GM12878 (cell line): ENCODE measurements at places on chromosomes 3 and 15. TPM values are rescaled to one million over a fixed set of nuclear protein-coding genes. Genes with fewer than 3 reads are reported as not detected.

FOXL2NB gene
- 0.05 TPM in 1 of 2 replicates, not detected in the other for total RNA-seq

UROC1 gene
- not detected in 2 replicates for total RNA-seq

A4GNT gene
- not detected in 2 replicates for total RNA-seq

HRG gene
- 0.13 and 0.21 TPM in 2 replicates for total RNA-seq

CFAP20DC gene
- total RNA-seq = 1.8 and 2.0 TPM in 2 replicates

GP5 gene
- 0.05 TPM in 1 of 2 replicates, not detected in the other for total RNA-seq

AMOTL2 gene
- total RNA-seq = 0.32 and 0.33 TPM in 2 replicates

HCLS1 gene
- 232 and 237 TPM in 2 replicates for total RNA-seq

SAMMSON gene
- total RNA-seq = not detected in 2 replicates

CMTM7 gene
- 12.5 and 13.7 TPM in 2 replicates for total RNA-seq

MEGF11 gene
- total RNA-seq = 0.33 and 0.64 TPM in 2 replicates

KLHL40 gene
- not detected in 2 replicates for total RNA-seq

ITIH1 gene
- 0.16 and 0.33 TPM in 2 replicates for total RNA-seq

DNA sequence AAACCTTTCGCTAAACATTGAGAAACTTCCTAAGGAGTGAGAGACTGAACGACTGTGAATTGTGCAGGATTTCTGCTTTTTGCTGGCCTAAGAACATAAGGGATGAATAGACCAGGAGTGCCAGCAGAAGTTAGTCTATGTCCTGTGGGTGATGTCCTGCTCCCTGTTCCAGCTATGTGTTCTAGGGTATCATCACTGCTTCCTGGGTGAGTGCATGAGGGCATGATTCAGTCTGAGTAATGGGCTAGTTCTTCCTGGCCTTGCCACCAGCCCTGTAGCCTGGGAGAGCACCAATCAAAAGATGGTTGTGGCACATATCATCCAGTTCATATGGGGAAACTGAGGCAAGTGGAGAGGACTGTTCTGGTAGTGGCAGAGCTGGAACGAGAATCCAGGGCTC is 153.9 kb upstream of the TPM1 start:
- no peaks in the 10 kb centered on the region for H3K36me3 ChIP-seq
- H3K27ac ChIP-seq = no peak overlapping the region
- H3K27me3 ChIP-seq = peaks cover 2% of the 10 kb centered on the region
- no peak for DNase-seq
- H3K4me3 ChIP-seq = no peak overlapping the region

- no peaks in the 10 kb centered on the region; the same call in 1 of the 2 replicates for H3K36me3 ChIP-seq
- H3K4me3 ChIP-seq = no peak overlapping the region
- peaks cover 50% of the 10 kb centered on the region for H3K4me1 ChIP-seq
- peak; percentile 87 for DNase-seq
These were observed 183.4 kb upstream of the TOPAZ1 start for GRCh38 chr3:44058022-44058867.

DNA sequence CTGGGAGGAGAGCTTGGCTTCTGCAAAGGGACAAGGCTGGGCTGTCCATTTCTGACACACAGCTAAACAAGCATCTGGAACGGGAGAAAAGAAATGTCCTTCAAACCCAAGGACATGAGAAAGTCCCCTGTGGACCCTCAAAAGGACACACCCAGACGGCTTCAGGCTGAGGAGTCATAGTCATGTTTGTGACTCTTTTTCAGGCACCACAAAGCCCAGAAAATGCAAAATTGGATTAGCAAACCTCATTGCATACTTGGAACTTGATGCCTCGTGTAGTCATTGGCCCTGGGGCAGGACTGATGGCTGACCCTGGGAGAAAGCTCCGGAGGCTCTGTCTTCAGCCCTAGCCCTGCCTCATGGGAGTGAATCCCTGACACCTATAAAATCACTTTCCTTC is 21.5 kb downstream of the FAM174B start:
- DNase-seq = no peak
- peaks cover 10% of the 10 kb centered on the region; the same call in 1 of the 2 replicates for H3K36me3 ChIP-seq
- peaks cover 36% of the 10 kb centered on the region for H3K4me1 ChIP-seq
- no peak overlapping the region for H3K27ac ChIP-seq

DNA sequence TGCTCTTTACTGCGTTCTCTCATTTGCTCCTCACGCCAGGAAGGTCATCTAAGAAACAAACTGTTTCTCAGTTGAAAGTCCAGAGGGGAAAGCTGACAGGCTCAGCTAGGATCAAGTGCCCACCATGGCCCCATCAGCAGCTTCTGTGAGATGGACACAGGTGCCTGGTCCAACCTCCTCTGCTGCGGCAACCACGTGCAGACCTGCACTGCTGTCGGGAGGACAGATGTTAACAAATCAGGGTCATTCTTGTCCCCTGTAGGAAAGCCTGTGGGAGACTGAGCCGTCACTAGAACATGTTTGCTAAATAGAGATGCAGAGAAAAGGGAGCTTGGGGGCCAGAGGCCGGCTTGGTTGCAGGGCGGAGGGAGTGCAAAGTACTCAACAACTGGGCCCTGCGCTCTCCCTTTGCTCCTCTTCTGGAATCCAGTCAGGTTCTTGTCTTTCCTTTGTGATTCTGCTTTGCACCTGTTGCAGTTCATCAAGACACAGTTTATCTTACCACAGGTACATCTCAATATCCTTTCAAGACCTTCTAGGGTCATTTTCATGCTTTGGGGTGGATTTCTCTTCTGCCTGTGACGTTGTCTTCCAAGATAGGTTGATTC is 20.9 kb downstream of the GPD1L start:
- H3K27me3 ChIP-seq = no peaks in the 10 kb centered on the region
- no peak overlapping the region for H3K27ac ChIP-seq
- no peaks in the 10 kb centered on the region for H3K36me3 ChIP-seq
- H3K4me1 ChIP-seq = no peaks in the 10 kb centered on the region
- no peak for DNase-seq
- H3K4me3 ChIP-seq = no peak overlapping the region

DNA sequence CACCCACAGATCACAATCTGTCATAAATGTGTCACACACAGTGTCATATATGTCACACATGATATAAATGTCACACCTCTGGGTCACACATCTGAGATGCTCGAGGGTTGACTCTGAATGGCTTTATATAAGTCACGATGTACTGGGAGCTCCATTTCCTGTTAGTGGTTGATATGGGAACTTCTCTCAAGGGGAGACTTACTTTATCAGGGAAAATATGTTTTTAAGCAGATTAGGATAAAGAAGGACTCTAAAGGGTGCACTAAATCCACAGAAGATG is 83.9 kb upstream of the MEF2A start:
- H3K4me3 ChIP-seq = no peak overlapping the region
- peaks cover 15% of the 10 kb centered on the region for H3K4me1 ChIP-seq
- H3K27ac ChIP-seq = no peak overlapping the region

DNA sequence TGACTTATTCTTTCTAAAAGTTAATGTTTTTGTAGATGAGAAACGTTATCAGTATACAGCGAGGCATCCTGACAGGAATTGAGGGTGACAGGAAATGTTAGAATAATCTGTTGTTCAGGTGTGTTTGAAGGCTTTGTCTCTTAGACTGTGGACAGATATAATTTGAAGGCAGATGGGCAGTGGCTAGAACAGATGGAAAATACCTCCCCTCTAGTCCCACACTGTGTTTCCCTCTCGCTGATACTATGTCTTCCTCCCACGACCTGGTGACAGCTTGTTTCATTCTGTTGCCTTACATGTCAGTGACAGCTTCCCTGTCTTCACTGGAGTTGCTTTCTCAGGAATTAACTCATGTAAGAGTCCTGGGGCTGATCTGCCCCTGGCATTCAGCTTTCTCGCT is 125.3 kb downstream of the MYRIP start:
- no peaks in the 10 kb centered on the region for H3K4me1 ChIP-seq
- no peak overlapping the region for H3K27ac ChIP-seq
- no peak for DNase-seq
- H3K36me3 ChIP-seq = no peaks in the 10 kb centered on the region
- H3K4me3 ChIP-seq = no peak overlapping the region

GRCh38 chr3:481680-482079 is 285.1 kb downstream of the CHL1 start:
- no peaks in the 10 kb centered on the region for H3K4me1 ChIP-seq
- DNase-seq = no peak
- H3K36me3 ChIP-seq = no peaks in the 10 kb centered on the region
- H3K27me3 ChIP-seq = no peaks in the 10 kb centered on the region
- no peak overlapping the region for H3K27ac ChIP-seq

GRCh38 chr3:114333180-114333922 is 39.5 kb downstream of the TIGIT start:
- DNase-seq = no peak
- H3K27ac ChIP-seq = peak overlapping the region; percentile 51
- H3K4me1 ChIP-seq = peaks cover 14% of the 10 kb centered on the region; the same call in 1 of the 2 replicates
- H3K4me3 ChIP-seq = no peak overlapping the region
- no peaks in the 10 kb centered on the region for H3K27me3 ChIP-seq

- no peaks in the 10 kb centered on the region for H3K27me3 ChIP-seq
- H3K4me3 ChIP-seq = peak overlapping the region; percentile 52
- H3K4me1 ChIP-seq = peaks cover 57% of the 10 kb centered on the region
- H3K27ac ChIP-seq = peak overlapping the region; percentile 66
- peaks cover 3% of the 10 kb centered on the region; the same call in 1 of the 2 replicates for H3K36me3 ChIP-seq
- DNase-seq = no peak
These were observed 11.4 kb downstream of the CD86 start for GRCh38 chr3:122066331-122067213.

- peaks cover 4% of the 10 kb centered on the region; the same call in 1 of the 2 replicates for H3K4me1 ChIP-seq
- no peaks in the 10 kb centered on the region; the same call in 1 of the 2 replicates for H3K36me3 ChIP-seq
- H3K4me3 ChIP-seq = peak overlapping the region; percentile 97
- peak overlapping the region; percentile 44 for H3K27ac ChIP-seq
- H3K27me3 ChIP-seq = no peaks in the 10 kb centered on the region
These were observed 1.3 kb downstream of the GOLGA8A start for GRCh38 chr15:34436126-34436955.

GRCh38 chr3:61967937-61968336 is 405.4 kb downstream of the FEZF2 start:
- no peak overlapping the region for H3K27ac ChIP-seq
- H3K36me3 ChIP-seq = no peaks in the 10 kb centered on the region
- no peak for DNase-seq
- H3K4me1 ChIP-seq = no peaks in the 10 kb centered on the region

GRCh38 chr15:45276831-45277230 is 24.8 kb downstream of the SLC28A2 start:
- no peak overlapping the region for H3K27ac ChIP-seq
- H3K4me1 ChIP-seq = peaks cover 3% of the 10 kb centered on the region
- no peak overlapping the region for H3K4me3 ChIP-seq
- no peaks in the 10 kb centered on the region for H3K36me3 ChIP-seq

GRCh38 chr3:125281381-125281780 is 68.8 kb upstream of the SLC12A8 start:
- DNase-seq = no peak
- H3K27ac ChIP-seq = no peak overlapping the region
- H3K27me3 ChIP-seq = no peaks in the 10 kb centered on the region
- H3K4me3 ChIP-seq = no peak overlapping the region

- no peak overlapping the region for H3K27ac ChIP-seq
- no peaks in the 10 kb centered on the region for H3K36me3 ChIP-seq
- no peak overlapping the region for H3K4me3 ChIP-seq
- no peaks in the 10 kb centered on the region for H3K27me3 ChIP-seq
- no peak for DNase-seq
- no peaks in the 10 kb centered on the region for H3K4me1 ChIP-seq
These were observed 223.4 kb downstream of the NR2F2 start for GRCh38 chr15:96553931-96554330.

- DNase-seq = no peak
- H3K36me3 ChIP-seq = peaks cover 21% of the 10 kb centered on the region
- H3K27ac ChIP-seq = 0 out of 2 replicates have a peak overlapping the region, but pooled peaks have one; percentile 39
- H3K4me3 ChIP-seq = no peak overlapping the region; the same call in 1 of the 2 replicates
- no peaks in the 10 kb centered on the region for H3K27me3 ChIP-seq
These were observed 31.2 kb downstream of the RFTN1 start for GRCh38 chr3:16482194-16482769.

DNA sequence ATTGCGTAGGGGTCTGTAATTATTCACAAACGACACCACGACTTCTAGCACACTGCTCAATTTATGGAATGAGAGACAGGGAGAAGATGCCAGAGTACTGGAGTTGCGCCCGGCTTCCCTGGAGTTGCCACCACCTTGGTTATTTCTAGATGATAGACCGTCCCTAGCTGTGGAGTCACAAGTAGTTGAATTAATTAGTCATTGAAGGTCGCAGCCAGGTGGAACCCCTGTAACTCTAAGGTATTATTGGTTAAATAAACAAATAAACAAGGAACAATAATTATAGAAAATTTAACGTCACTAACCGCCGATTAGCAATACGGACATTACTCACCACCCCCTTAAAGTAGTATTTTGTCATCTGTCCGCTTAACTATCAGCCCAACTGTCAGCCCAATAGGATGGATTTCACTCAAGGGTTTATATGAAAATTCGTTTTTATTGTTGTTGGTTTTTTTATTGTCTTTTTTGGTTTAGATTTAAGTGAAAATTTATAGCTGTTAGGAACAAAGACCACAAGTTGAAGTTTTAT is 911 bp upstream of the AZI2 start:
- peak overlapping the region; percentile 81 for H3K4me3 ChIP-seq
- H3K4me1 ChIP-seq = no peaks in the 10 kb centered on the region
- no peaks in the 10 kb centered on the region for H3K36me3 ChIP-seq
- no peak for DNase-seq
- H3K27me3 ChIP-seq = no peaks in the 10 kb centered on the region
- peak overlapping the region; percentile 97 for H3K27ac ChIP-seq

GRCh38 chr3:72576563-72576962 is 271.7 kb downstream of the SHQ1 start:
- H3K4me3 ChIP-seq = no peak overlapping the region
- DNase-seq = no peak
- H3K27me3 ChIP-seq = no peaks in the 10 kb centered on the region

DNA sequence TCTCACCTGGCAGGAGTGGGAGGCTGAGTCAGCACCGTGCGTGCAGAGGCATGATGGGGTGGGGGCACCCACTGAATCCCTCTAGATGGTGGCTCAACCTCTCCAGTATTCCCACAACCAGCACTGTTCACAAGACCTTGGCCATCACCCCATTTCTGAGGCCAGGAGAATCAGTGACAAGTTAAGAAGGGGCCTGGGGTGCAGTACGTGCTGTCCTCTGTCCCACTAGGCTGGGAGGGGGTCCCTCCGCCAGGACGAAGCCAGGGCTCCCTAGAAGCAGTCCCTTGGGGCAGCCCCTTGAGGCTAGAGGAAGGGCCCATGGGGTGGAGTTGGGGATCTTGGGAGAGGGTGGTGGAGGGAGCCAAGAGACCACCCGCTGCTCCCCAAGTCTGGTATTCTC is 4.8 kb downstream of the MYL3 start:
- no peaks in the 10 kb centered on the region for H3K4me1 ChIP-seq
- no peak for DNase-seq
- no peak overlapping the region for H3K27ac ChIP-seq
- H3K36me3 ChIP-seq = no peaks in the 10 kb centered on the region
- no peak overlapping the region for H3K4me3 ChIP-seq

DNA sequence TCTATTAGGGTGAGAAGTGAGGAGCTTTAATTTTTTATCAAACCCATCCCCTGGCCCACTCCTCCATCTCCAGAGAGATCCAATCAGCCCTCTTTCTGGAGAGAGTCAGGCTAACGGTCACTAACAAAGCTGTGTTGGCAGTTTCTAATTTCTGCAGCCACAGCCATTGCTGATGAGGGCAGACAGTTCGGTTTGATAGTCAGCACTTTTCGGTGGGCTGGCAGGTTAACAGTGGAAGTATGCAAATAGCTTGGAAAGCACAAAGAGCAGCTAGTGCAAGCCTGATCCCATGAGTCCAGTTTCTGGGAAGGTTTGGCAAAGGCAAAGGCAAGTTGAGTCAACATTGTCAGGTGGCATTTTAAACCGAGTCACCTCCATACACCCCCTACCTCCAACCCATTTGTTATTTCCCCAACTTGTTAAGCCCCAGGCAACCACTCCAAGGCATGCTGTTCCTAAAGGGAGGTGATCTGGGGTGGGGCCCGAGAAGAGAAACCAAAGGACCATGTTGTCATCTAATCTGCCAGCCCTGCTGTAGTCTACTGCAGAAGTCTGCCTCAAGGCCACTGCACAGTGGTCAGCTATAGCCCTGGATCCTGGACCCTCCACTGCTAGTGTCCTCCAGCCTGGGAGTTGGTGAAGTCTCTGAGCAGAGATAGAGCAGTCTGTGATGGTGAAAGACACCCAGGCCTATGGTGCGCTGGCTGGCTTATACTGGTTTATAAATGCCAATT is 1.7 kb downstream of the CCR1 start:
- H3K27ac ChIP-seq = no peak overlapping the region
- DNase-seq = no peak
- H3K4me1 ChIP-seq = peaks cover 23% of the 10 kb centered on the region
- H3K36me3 ChIP-seq = no peaks in the 10 kb centered on the region
